T-helper 17 cell (primary cell): ENCODE measurements at places on chromosomes 6 and 20.
A peak's percentile ranks its signal among the peaks of the same experiment; 100 is the strongest.

- DNase-seq: no peak
Measured at GRCh38 chr6:44120692-44121443, 6.4 kb downstream of the MRPL14 start.

- no peak for DNase-seq
Measured at GRCh38 chr20:6994452-6994851, 227.0 kb downstream of the BMP2 start.

GRCh38 chr6:3259491-3259958 is 778 bp downstream of the PSMG4 start:
- DNase-seq: peak; percentile 20

GRCh38 chr20:51423290-51423667 is 119.2 kb downstream of the NFATC2 start:
- DNase-seq: no peak

- DNase-seq: no peak
Measured at GRCh38 chr6:148432462-148433195, 90.0 kb downstream of the SASH1 start.

DNA sequence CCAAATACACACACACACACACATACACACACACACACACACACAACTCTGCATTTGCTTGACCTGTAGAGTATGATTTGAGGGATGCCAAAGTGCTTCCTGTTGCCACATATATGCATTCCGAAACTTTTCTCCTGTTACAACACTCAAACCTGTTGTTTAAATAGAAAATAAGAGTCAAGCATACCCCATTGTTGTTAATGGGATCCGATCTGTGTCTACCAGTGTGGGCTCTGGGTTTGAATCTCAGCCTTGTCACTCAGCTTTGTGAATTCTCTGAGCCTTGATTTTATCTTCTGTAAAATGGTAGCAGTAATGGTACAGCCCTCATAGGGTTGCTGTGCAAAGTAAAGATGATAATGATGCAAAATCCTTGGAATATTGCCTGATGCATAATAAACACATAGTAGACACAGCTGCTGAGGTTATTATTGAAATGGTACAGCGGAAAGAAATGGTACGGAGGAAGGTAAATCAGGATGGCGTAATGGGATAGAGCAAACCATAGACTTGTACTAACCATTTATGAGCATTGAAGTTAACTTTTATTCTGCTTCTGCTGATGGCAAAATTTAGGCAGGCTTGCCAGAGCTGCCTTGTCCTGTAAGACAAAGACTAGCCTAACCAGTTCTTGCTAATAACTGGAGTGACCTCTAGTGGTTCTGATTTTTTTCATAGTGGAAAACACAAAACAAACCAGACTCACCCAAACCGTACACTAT is 113.5 kb upstream of the PHACTR1 start:
- DNase-seq: no peak

DNA sequence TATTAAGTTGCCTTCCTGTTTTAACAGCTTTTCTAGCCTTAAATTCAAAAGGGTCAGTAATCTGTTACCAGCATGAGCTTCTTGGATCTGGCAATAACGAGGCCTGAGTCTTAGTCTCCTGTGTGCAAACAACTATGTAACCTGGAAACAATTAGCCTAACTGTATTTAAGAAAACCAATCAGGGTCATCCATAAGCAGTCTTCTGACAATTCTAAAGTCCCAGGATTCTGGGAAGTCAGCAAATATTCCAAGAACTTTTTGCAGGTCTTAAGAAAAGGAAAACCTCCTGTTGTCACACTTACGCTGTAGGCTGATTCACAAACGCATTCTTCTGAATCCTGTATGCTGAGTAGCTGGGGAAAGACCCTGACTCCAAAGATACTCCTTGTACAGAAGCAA is 90.4 kb downstream of the COL12A1 start:
- no peak for DNase-seq

DNA sequence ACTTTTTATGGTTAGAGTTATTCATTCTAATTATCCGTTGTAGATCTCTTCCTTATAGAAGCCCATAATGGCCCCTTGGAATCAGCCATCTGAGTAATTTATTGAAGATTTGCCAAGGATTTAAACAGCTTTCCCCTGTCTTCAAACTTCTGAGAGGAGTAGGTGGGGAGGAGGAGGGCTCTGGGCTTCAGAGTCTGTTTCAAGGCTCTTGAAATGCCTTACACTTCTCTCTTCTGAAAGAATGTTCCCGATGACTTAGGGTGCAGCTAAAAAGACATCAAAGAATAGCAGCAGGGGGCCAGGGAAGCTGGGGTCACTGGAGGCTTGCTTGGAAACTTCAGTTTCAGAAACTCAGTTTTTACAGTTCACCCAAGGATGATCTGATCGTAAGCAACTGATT is 165.3 kb downstream of the ZDHHC14 start:
- no peak for DNase-seq

DNA sequence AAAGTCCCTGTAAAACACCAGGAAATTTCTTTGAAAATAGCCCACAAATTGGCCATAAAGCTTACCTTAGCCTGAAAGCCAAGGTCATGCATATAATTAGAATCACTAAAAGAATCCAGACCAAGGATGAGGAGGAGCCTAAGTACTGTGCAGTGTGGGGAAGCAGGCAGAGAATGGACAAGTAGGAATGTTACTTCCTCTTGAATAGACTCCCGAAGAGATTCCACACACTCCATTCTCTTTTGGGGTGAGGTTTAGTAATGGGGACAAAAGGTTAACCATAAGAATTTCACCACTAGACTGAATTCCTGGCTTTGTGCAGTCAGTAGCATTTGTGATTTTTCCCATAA is 27.5 kb upstream of the MARCKS start:
- DNase-seq: no peak

DNA sequence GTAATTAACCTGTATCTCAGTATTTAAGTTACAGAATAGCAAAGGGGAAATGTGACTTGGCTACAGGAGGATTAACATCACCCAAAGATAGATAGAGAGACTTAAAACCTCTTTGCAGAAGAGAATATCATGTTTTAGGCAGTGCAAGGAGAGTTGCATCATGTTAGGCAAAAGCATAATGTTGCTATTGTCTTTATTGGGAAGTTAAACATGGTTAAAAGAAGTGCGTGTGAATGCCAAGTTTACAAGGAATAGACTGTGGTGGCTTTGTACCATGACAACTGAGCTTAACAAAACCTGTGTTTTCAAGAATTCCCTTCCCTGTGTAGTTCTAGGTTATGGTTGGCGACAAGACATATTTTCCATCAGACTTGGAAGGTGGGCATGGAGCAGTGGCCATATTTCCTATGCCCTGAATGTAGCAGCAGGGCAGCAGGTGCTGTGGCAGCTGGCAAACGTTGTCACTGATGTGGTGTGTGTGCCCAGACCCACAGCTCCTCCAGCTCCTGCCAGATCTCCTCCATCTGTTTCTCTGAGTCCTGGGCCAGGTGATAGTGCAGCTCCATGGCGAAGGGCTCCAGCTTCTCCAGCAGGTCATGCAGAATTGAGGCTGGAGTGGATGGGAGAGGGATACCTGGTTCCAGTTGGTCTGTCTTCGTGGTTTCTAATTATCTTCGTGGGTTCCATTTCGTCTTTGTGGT is 163.3 kb downstream of the QRSL1 start:
- DNase-seq: no peak

GRCh38 chr6:28383235-28384142 is 16.1 kb downstream of the ZSCAN12 start:
- no peak for DNase-seq

DNA sequence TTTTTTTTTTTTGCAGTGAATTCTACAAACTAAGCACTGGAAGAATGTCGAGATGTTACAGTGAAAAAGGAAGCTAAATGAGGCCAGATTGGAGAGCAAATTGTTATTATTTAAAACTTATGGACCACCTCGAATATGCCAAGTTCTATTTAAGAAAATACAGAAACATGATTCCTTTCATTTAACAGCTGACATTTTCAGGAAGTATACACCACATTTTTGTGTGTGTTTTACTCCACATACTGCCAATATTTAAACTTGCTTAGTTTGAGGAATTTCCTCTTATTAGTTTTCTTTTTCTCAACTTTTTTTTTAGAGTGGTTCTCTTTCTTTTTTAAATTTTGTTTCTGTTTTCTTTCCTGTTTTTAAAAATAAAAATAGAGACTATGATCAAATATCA is 37.0 kb upstream of the GCLC start:
- DNase-seq: no peak

- no peak for DNase-seq
Measured at GRCh38 chr20:41367393-41367695, 726 bp upstream of the EMILIN3 start.

DNA sequence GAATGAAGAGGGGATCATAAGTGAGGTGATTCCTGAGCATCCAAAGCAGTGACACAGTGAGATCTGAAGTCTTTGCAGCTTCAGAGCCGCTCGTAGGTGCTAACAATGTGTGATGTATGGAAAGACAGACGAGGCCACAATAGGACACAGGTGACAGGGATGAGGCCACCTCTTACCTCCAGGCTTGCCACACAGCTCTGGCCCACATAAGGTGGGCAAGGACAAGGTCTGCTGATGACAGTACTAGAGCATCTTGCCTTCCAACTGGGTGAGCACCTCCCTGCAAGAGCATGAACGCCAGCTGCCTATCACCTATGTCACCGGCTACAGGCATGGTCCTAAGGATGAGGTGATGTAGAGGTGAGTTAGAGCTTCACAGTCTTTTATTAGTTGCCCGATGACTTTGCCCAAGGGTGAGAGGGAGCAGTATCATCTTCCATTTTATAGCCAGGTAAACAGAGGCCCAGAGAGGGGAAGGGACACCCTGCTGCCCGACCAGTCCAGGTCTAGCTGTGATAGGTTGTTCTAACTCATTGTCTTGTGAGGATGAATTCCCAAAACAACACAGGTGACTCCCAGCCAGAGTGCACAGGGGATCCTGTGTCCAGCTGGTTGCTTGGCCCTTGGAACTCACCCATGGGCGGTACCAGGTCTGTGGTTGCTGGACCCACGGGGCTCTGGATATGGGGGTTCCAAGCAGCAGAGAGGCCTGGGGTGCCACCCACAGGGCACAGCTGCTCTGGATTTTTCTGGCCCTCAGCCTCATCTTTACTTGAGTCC is 6.2 kb upstream of the TGM6 start:
- no peak for DNase-seq

GRCh38 chr6:69719602-69720193 is 77.1 kb downstream of the LMBRD1 start:
- DNase-seq: no peak

DNA sequence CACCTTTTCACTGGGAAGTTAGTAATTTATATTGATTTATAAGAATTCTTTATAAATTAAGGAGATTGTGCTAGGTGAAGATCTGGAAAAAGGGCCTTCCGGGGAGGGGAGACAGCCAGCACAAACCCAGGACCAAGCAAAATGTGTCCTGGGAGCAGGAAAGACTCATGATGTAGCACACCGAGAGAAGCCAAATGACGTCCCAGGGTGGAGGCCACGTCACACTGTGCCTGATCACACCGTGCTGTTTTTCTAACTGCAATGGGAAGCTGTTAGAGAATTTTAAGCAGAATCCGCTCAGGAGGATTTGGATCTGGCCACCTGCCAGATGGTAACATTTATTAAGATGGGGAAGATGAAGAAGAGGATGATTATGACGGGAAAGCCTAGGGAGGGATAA is 72.7 kb upstream of the AKAP12 start:
- DNase-seq: no peak

DNA sequence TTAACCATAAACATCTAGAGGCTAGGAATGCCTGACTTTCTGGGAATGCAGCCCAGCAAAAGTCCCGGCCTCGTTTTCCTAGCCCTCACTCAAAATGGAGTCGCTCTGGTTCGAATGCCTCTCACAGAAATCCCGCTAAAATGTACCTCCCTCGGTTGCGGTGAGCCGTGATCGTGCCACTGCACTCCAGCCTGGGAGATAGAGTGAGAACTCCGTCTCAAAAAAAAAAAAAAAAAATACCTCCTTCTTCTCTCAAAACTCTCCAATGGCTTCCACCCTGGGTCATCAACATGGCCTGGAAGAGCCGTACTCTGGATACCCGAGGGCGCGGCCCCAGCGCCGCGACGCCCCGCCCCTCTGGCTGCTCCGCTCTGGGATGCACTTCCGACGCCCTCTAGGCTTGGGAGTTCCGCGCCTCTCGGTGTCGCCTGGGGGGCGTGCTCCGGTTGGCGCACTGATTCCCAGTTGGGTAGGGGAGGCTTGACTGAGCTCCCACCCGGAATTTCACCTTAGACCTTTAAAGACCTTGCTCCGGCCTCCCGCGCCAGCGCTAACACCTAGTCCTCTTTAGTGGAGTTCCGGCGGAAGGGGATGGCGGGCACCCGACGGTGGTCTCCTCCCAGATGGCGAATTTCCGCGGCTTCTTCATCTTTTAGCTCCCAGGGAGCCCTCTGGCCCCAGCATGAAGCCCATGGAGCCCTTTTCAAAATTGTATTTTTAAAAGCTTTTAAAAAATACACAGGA is 12.3 kb downstream of the HMGN4 start:
- peak; percentile 47 for DNase-seq

DNA sequence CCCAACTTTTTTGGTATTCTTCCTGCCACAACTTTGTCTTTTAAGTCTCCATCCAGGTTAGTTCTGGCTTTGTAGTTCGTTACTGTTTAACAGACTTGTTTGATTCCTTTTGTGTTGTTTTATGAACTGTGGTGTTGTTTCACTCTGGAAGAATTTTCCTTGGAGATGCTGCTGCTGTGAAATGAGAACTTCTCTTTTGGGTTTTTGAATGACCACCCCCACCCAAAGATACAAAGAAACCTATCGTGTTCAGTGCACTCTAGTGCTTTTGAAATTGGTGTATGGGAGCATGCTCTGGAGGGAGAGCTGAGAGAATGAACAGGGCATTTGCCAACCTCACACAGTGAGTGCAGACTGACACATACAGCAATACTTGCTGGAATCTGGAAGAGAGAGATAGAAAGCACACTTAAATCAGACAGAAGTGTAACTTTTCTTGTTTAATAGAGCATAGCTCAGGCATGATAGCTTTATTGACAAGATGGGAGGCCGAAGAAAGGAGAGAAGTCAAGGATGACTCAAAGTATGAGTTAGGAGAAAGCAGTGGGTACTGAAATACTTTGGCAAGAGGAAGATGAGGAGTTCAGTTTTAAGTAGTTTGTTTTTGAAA is 293.1 kb downstream of the SOX4 start:
- no peak for DNase-seq

DNA sequence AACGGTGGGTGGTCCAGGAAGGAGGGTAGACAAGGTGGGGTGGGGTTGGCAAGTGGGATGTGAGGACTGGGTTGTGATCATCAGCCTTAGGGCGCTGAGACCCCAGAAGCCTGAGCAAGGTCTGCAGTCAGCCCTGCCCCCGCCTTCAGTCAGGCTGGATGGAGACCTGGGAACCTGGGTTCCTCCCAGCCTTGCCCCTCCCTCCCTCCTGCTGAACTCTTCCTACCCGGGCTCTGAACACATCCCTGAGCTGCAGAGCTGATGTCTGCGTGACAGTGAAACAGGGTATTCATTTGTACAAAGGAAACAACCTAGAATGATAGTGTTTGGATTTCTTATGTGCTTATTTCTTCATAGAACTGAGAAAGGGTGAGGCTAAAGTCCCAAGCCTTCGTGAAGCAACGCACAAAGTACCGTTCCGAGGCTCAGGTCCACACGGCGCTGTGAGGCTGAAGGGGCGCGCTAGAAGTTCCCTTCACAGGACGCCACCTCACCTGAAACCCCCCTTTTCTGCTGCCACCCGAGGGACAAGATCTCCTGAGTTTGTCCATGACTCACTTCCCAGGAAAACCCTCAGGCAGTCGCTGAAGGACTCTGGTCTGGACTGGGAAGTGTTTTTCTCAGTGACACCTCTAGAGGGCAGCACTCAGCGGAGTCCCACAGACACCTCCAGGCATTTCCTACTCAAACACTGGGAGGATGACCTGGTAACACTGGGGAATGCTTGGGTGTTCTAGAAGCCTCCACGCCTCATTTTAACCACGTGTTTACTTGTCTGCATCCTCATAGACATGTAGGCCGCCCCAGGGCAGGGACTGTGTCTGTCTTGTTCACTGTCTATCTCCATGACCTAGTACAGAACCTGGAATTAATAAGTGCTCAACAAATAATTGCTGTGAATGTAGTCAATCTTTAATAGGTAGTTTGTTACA is 1.2 kb downstream of the GSTA5 start:
- no peak for DNase-seq
